ENCODE measurements at places on chromosomes 13 and 19.

DNA sequence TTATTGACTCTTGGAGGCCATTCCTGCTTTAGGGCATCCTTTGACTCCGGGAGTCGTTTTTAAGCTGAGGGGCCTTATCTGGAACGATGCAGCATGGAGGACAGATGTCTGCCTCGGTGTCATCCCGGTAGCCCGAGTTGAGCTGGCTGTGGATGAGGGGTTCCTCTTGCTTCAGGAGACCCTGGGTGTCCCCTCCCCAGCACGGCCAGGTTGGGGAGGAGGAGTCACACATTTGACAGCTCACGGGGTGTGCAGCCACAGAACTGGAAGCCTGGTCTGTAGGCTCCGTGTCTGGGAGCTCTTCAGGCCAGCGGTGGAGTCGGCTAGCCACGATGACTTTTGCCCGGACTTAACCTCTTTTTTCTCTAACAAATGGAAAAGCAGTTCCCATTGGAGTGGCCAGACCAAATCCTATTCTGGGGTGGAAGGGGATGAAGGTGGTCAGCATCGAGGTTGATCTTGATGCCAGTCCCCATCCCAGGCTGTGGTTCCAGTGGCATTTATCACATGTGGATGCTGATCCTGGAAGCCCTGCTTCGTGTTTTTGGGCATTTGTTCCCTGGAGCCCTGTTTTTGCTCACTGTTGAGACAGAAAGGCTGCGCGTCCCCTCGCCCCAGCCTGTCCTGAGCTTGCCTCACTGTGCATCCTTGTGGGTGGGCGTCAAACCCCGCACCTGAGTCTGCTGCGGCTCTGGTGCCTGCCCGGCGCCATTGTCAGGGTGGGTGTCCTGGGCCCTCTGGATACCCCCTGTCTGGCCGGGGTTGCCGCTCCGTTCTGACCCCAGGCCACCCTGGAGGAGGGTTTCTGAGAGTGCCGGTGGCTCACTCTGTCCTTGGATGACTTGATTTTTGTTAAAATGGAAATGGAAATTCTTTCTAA, 12.0 kb downstream of the TFDP1 start:
- DNase-seq: no peak

DNA sequence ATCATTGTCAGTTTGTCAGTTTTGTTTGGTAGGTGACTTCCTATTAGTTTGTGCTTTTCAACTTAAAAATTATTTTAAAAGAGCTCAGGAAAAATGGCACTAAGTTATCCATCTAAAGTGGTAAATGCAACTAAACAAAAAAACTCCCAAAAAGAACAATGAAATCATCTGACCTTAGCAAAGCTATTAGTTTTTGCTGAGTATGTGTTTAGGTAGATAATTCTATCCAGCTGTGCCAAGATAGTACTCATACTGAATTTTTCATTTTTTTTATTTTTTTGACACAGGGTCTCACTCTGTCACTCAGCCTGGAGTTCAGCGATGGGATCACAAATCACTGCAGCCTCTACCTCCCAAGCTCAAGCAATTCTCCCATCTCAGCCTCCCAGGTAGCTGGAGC, 645.3 kb downstream of the TBC1D4 start:
- DNase-seq: no peak

DNA sequence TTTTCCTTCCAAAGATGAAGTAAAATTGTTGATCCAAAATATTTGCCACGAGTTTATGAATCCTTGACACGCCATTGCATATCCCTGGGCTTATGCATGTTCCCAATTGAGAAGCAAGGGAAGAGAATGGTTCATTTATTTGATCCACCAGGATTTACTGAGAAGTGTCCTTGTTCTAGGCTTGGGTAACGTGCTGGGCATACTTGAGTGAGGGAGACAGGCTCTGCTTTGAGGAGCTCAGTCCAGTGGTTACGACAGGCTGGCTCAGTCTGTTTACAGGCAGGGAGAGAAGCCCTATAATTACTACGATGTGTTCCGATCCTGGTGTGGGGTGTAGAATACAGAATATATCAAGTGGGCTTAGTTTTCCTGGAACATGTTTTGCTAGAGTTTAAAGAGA, 6.3 kb upstream of the PNMA8C start:
- DNase-seq: no peak

GRCh38 chr13:110470272-110471009, 91.1 kb downstream of the RAB20 start:
- DNase-seq: no peak

DNA sequence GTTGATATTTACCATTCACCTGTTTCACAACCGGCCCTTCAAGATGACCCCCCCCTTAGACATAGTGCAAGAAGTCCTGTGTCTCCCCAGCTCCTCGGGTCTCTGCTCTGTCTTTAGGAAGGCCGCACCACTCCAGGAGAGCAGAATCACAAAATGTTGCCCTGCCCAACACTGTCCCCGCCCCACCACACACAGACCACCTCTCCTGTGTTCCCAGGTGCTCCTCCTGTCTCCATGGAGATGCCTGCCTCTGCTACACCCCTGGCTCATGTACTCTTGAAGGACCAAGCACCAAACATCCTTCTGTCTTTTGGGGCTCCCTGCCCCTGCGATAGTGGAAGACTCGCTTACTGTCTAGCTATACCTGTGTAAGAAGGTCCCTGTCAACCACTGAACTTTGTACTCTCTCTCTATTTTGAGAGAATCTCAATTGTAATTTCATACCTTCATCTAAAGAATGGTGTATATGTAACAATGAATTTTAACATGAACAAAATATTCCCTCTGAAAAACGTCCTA, 9.6 kb upstream of the TNFRSF19 start:
- DNase-seq: no peak

- no peak for DNase-seq
Measured at GRCh38 chr13:50708461-50708860, 135.0 kb downstream of the DLEU7 start.

DNA sequence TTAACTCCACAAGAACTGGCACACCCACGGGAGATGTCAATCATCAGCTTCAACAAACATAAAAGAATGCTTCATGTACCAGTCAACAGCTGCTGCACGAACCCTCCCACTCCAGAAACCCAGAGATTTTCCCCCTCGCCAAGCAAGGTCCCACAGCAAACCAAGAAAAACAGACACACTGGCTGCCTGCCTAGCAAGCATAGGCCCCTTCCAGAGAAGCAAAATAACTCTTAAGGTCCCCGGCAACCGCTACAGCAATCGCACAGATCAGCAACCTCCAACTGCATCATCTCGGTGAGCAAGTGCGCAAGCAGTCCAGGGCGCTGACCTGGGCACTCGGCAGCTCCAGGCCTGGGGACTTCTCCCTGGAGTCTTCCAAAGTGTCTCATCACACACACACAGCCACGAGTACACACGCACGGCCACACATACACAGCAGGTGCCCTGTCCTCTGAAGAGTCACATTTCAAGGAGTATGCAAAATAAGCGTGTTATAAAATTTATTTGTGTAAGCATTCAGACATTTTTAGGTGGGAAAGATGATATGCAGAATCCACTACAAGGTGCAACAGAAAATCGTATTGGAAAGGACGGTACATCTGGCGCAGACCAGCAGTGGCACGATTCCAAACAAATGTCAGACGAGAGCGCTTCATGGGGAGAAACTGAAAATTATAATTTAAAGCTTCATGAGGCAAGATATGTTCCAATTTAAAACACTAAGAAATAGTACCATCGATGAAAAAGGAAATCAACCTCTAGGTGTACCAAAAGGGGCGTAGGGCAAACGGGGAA, 125.0 kb downstream of the STK24 start:
- no peak for DNase-seq

- no peak for DNase-seq
Measured at GRCh38 chr19:39177110-39177699, 19.6 kb upstream of the NCCRP1 start.

GRCh38 chr19:46328079-46328478, 18.8 kb upstream of the PPP5C start:
- DNase-seq: no peak

DNA sequence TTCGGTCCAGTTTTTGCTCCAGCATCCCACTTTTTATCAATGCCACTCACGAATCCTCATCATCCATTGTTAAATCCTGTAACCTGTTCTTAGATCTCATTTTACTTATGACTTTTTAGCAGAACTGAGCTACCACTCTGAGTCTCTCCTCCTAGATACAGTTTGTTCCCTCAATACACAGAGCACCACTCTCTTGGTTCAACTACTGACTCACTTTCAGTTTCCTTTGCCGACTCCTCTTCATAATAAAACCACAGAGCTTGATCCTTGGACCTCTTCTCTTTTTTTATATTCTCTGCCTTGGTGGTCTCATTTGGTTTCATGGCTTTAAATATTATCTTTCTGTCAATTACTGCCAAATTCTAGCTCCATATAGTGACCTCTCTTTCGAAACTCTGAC, 150.3 kb downstream of the SLITRK5 start:
- DNase-seq: no peak

GRCh38 chr13:23645851-23646250, 75.6 kb downstream of the TNFRSF19 start:
- DNase-seq: no peak

GRCh38 chr19:41886761-41887710, 4.1 kb downstream of the ARHGEF1 start:
- DNase-seq: no peak

DNA sequence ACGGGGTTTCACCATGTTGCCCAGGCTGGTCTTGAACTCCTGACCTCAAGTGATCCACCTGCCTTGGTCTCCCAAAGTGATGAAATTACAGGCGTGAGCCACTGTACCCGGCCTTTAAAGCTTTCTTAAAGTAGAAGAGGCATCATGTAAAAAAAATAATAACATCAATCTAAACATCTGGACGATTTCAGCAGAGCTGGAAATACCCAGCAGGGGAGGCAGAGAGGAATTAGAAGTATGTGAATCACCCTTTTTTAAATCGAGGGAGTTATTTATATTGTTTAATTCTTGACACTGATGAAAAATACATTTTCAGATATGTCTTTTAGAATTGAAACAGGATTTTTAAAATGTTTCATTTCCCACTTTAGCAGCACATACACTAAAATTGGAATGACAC, 37.4 kb upstream of the MTIF3 start:
- no peak for DNase-seq

- DNase-seq: no peak
Measured at GRCh38 chr13:105442949-105443699, 1092.3 kb downstream of the EFNB2 start.

DNA sequence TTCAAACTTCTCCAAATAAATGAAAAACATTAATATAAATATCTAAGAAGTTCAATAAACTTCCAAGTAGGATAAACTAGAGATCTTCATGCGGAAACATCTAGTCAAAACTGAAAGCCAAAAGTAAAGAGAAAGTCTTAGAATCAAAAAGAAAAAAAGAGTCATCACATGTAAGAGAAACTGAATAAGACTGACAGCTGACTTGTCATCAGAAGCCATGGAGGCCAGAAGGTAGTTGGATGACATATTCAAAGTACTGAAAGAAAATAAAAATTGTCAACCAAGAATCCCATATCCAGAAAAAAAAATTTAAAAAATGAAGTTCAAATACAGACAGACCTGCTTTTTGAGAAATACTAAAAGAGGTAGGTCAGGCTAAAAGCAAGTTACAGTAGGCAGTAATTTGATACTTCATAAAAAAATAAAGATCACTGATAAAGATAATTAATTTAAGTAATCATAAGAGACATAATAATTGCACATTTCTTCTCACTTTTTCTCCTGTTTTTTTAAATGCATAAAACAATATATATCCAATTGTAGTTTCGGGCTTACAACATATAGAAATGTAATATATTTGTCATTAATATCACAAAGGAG, 327.6 kb upstream of the PCDH9 start:
- DNase-seq: no peak

DNA sequence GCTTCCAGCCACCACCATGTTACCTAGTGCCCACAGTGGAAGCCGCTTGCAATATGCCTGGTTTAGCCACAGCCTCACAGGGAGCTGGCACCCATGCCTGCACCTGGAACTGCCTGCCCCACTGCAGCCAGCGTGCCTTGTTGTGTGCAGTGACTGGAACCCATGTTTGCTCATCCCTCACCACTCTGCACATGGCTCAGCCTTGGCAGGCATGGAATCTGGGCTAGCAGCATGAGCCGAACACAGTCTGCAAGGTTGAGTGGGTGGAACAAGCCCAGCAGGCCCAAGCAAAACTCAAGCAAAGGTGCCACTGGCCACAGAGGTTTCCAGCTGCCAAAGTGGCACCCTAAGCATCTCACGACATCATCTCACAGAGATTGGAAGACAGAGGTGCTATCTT, 269.5 kb downstream of the PCDH20 start:
- no peak for DNase-seq

DNA sequence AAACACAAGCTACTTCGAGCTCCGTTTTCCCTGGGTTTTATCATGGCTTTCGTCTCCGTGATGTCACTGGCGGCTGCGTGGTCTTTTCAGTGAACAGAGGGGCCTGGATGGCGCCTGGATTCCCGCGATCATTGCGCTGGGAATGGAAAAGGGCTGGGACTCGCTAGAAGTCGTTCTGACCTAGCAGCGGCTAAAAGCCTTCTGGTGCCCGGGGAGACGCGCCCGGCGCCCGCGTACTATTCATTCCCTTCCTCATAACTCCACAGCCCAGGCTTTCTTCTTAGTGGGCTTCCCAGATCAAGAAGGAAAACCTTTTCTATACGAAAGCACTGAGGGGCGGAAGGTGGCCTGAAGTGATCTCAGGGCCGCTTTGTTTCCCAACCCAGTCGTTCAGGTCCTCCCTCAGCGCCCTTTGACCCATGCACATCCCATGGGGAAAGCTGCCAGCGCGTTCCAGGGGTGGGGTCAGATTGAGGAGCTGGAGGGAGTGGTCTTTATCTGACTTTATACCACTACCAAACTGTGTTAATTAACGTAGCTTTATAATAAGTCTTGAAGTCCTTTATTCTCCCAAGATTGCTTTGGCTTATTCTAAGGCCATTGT, 96.6 kb downstream of the ELF1 start:
- no peak for DNase-seq

DNA sequence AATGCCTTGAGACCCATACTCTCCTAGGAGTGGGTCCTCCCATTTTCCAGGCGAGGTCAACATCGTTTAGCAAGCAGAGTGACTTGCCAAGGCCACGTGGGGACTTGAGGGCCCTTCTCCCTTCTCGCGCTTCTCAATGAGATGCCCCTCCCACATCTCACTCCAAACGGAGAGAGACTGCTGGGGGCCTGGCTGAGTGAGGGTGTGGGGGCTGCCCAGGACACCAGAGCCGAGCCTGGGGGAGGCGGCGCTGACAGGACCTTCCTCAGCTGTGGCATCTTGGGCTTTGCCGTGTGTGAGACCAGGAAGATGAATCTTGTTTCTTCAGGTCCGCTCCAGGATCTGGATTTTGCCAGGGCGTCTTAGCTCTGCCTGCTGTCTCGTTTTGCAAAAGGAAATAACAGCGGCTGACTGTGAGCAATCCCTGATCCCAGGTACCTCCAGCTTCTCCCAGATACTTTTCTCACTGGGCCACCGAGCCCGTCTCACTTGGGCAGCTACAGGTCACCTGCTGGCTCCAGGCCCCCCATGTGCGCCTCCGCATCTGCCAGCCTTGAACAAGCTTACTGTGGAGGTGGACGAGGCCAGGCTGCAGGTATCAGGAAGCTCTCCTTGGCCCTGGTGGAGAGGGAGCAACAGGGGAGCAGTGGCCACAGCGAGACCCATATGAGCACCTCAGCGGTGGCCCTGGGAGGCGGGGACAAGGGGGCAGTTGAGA, 6.0 kb downstream of the COX6B2 start:
- DNase-seq: no peak

- no peak for DNase-seq
Measured at GRCh38 chr19:54247106-54247930, 4.7 kb upstream of the LILRA6 start.

Data from GM19239 (cell line).